ENCODE measurements at places on chromosomes 4 and X.

DNA sequence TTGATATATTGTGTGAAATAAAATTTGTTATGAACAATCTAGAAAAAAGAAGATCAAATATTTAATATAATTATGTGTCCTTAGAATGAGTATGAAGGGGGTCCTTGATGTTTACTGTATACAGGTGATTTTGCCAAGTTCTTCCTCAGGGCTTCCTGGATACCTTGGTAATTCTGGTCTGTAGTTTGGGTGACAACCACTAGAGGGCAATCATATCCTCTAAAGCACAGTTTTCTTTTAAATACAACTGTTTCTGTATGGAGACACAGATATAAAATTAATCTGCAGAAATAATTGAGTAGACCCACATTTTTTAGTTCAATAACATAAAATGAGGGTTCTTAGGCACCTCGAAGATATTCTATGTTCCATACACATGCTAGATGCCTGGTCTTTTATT, 157.7 kb downstream of the SPANXN1 start:
- DNase-seq: no peak

- DNase-seq: no peak
Measured at GRCh38 chr4:126850286-126850685, 782.5 kb upstream of the INTU start.

- DNase-seq: no peak
Measured at GRCh38 chr4:144449611-144450010, 196.3 kb upstream of the HHIP start.

GRCh38 chr4:27085396-27085795, 224.8 kb downstream of the STIM2 start:
- DNase-seq: no peak

GRCh38 chr4:56817840-56818491, 3.5 kb downstream of the SPINK2 start:
- no peak for DNase-seq

GRCh38 chrX:16603822-16604221, 46.1 kb upstream of the S100G start:
- no peak for DNase-seq

- no peak for DNase-seq
Measured at GRCh38 chrX:69088171-69088938, 76.9 kb downstream of the PJA1 start.

GRCh38 chr4:87620491-87620890, 12.2 kb downstream of the DSPP start:
- DNase-seq: no peak

GRCh38 chrX:14164828-14165227, 135.1 kb upstream of the GEMIN8 start:
- no peak for DNase-seq

GRCh38 chr4:123553733-123554637, 157.4 kb downstream of the SPRY1 start:
- DNase-seq: no peak

DNA sequence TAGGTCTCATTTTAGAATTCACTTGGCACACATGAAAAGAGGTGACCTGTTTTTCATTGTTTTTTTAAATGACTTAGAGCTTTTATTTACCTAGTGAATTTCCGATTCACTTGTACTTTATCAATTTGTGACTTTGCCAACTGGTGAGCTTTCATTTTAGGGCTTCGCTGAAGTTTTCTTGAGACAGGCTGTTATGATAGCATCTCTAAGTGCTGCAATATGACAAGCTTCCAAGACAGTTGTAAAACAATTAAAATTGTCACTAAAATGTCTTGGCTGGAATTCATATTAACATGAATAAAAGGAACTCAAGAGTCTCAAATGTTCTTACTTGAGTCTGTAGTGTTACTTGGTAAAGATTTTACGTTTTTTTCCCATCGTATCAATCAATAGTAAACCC, 831.7 kb upstream of the GRID2 start:
- no peak for DNase-seq

DNA sequence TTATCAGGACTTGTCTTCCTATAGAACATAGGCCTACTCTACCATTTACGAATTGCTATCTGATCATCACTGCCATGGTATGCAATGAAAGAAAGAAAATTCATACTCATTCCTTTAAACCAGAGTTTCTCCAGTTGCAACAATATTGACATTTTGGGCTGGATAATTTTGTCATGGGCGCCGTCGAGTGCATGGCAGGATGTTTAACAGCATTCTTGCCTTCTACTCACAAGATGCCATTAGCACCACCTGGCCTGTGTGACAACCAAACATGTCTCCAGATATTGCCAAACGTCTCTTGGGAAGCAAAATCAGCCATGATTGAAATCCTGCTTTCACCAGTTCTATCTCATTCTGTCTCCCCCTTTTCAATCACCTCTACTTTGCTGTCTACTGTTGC, 63.6 kb upstream of the ARHGAP24 start:
- no peak for DNase-seq

DNA sequence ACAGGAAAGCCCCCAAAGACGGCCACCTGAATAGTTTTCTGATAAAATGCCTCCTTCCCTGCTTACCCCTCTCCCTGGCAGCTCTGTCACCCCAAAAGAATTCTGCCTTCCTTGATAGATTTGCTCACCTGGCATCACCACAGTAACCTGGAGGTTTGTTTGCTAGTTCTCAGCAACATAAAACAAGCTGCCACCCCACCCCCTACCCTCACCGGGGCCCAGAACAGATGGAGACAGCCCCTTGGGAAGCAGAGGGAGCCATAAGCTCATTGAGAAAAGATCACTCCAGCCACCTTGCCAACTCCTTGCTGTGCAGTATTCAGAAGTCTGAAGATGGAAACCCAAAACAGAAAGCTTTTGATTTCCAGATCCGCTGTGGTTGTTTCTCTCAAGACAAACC, 108.6 kb downstream of the DHX15 start:
- no peak for DNase-seq

GRCh38 chr4:5267408-5267807, 216.1 kb downstream of the STK32B start:
- peak; percentile 40 for DNase-seq

DNA sequence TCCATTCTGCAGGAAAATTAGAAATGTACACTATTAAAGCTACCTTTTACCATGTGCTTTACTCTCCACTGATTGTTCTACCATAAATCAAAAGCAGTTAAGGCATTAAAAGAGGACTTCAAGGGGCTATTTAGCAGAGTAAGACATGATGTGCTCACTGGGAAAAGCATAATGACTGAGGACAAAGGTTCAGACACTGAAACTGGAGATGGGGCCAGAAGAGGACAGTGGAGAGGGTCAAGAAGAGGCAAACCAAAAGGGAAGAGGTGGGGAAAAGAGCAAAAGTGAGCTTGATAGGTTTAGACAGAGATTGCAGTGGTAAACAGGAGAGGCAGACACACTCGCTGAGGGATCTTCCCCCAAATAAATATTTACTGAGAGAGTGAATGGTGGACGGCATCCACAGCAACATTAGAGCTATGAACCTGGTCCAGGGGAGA, 23.8 kb downstream of the SH3RF1 start:
- no peak for DNase-seq

DNA sequence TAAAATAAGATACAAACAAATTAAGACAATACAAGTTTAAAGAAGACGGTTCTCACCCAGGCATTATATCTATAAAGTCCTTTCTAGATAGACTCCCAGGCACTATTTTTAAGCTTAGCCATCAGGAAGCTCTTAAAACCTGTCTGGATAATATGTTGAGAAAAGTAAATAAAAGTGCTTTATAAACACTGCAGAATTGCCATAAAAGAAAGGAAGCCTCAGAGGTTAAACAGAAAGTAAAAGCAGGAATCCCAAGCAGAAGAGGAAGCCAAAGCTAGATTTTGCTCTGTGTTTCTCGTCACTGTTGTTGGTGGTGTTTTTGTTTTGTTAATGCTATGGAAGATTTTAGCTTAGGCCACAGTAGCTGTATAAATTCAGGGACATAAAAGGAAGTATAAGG, 1267.3 kb downstream of the PCDH19 start:
- no peak for DNase-seq

GRCh38 chr4:107133965-107134653, 98.0 kb upstream of the DKK2 start:
- DNase-seq: no peak

GRCh38 chrX:6506444-6506843, 28.5 kb downstream of the VCX3A start:
- DNase-seq: no peak

GRCh38 chr4:147447786-147448185, 33.1 kb upstream of the EDNRA start:
- no peak for DNase-seq

- DNase-seq: no peak
Measured at GRCh38 chrX:38249965-38250364, 29.3 kb upstream of the SRPX start.

DNA sequence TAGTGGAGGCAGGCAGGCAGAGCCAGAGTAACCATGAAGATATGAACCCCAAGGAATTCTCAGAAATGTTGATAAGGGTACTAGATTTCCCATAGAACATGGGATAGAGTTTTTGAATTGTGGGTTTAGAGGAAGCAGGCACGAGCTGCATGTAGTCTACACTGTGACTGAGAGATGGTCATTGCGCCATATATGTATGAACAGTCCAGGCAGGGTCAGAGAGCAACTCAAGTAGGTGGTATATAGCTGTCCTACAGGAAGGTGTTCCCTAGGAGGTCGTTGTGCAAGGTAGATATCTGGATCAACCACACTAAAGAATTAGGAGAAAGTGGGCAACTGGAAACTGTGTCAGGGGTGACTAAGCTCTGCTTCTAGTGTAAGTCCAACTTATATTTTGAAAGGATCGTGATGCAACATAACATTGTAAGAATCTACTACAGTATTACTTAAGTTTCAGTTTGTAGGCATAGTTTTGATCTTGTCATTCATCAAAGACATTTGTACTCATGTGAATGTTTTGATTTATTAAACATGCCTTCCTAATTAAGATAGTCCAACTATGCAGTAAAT, 94.6 kb downstream of the HPGD start:
- DNase-seq: no peak

DNA sequence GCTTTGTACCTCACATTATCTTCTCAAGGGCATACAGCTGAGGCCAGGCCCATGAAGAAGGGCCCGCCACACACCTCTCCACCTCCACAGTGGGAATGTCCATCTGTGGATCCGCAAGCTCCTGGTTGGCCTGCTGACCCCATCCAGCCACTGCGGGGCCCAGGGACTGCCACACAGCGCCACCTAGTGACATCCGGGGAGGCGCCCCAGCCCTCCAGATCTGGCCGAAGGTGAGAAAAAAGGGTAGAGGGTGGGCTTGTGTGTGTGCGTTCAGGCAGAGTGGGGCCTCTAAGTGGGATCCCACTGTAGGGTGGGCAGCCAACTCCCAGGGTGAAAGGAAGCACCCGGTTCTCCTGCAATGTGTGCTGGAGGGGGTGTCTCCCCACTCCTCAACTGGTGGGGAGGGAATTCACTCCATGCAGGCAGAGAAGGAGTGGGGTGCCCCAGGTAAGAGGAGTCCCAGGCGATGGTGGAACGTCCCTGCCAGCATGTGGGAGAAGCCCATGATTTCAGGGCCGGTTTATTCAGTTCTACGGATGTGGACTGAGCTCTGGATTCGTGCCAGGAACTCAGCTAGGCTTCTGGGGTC, 117.3 kb downstream of the ENPP6 start:
- no peak for DNase-seq

GRCh38 chrX:68077378-68077777, 355.9 kb downstream of the OPHN1 start:
- DNase-seq: no peak

DNA sequence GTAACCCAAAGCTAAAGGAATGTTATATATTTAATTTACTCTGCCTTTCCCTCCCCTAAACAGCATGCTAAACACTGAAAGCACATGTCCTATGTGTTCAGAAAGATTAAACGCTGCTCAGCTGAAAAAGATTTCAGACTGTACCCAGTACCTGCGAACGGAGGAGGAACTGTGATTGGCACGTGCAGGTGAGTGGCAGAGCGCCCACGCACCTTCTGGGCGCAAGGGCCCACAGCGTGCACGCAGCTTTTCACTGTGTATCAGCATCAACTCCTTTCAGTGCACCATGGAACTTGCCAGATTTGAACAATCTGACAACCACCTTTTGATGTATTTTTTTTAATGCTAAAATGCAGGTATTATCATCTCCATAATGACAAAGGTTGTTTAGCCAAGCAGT, 87.7 kb downstream of the RFC1 start:
- no peak for DNase-seq

- DNase-seq: no peak
Measured at GRCh38 chrX:93177930-93178329, 495.4 kb downstream of the NAP1L3 start.

GRCh38 chrX:129158505-129158904, 364.8 kb downstream of the SMARCA1 start:
- no peak for DNase-seq

GRCh38 chrX:154072192-154072591, 25.3 kb downstream of the MECP2 start:
- DNase-seq: no peak

GRCh38 chr4:47490550-47490949, 5.5 kb downstream of the ATP10D start:
- DNase-seq: no peak

- no peak for DNase-seq
Measured at GRCh38 chr4:40562681-40563080, 67.0 kb downstream of the RBM47 start.

- DNase-seq: no peak
Measured at GRCh38 chrX:49064303-49064702, 5.5 kb downstream of the CCDC120 start.

- no peak for DNase-seq
Measured at GRCh38 chr4:38243388-38244053, 283.3 kb downstream of the PTTG2 start.
